ENCODE measurements at places on chromosomes 7 and 10.

DNA sequence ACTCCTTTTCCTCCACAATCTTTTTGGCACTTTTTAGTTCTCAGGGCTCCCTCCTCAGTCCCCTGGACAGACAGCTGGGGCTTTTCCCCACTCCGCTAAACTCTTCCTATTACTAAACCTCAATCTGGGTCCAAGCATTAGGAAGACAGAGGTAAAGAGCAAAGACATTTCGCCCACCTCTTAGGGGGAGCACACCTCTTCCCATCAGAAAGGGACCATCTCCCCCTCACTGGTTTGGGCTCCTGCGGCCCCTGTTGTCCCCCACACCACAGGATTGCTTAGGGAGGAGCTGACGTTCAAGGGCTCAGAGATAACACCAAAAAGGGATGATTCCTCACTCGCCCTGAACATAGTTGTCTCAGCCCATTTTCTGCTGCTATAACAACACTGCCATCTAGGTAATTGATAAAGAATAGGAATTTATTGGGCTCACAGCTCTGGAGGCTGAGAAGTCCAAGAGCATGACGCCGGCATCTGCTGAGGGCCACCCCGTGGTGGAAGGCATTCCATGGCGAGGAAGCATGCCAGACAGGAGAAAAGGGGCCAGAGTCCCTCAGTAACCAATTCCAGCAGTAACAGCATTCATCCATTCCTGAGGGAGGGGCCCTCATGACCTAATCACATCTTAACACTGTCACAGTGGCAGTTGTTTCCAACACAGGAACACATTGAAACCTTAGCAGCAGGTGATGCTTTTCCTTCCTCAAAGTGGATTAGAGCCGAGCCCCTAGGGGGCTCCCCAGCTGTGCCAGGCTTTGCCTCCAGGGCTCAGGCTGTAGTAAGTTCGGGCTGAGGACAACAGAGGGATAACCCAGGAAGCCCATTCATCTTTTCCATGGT lies 209.6 kb downstream of the EBF3 start:
- DNase-seq = no peak

- no peak for DNase-seq
Measured at GRCh38 chr7:157644946-157645345, 308.1 kb downstream of the DNAJB6 start.

DNA sequence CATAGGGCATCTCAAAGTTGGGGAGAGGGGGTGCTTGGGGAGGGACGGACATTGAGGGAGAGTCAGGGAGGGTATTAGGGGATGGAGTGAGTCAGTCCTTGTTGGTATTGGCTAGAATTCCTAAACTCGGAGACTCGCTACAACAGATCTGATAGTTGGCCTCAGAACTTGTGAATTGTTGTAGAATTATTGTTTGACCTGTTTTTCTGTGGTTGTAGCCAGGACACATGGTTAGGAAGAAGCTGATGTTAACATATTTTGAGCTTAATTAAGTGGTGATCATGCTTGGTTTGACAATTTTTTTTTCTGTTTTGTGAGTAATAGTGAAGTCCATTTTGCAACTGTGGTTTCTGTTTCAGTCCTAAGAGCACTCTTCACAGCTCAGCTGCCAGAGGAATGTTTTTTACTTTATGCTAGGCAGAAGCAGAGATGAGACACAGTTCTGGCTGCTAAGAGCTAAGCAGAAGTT lies 1190.3 kb upstream of the C7orf33 start:
- no peak for DNase-seq

GRCh38 chr10:17199351-17199804 lies 2.1 kb downstream of the TRDMT1 start:
- DNase-seq = no peak

DNA sequence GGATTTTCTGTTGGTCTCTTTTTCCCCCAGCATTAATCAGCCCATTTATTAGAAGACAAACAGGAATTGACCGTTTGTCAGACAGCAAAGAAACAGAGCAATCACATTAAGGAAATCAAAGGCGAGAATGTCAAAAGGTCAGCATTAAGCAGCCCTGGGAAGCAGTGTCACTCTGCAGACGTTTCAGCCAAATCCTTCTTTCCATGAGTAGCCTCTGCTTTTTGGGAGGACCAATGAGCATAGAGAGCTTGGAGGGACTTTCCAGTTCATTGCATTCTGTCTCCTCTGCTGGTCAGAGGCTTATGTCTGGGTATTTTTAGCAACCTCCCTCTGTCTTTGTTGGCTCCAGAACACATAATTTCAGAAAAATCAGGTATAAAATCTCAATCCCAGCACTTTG lies 481.4 kb downstream of the GALNT17 start:
- DNase-seq = no peak

DNA sequence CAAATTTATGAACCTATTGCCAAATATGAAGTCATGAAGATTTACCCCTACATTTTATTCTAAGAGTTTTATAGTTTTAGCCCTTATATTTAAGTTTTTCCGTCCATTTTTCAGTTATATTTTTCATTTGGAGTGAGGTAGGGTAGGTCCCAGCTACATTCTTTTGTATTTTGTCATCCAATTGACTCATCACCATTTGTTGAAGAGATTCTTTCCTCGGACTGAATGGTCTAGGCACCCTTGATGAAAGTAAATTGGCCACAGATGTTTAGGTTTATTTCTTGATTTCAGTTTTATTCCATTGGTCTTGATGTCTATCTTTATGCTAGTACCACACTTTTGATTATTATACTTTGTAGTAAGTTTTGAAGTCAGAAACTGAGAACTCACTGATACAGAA lies 22.7 kb downstream of the CYP2C19 start:
- DNase-seq = no peak

GRCh38 chr10:34698248-34698831 lies 116.8 kb downstream of the PARD3 start:
- no peak for DNase-seq

Data from GM12864 (cell line).